Body of pancreas (tissue), 4 donors: ENCODE measurements at places on chromosomes 7 and 10. TPM values are rescaled to one million over a fixed set of nuclear protein-coding genes. Genes with fewer than 3 reads are reported as not detected.
A peak's percentile ranks its signal among the peaks of the same experiment; 100 is the strongest.

GRCh38 chr7:27410812-27411544, 168.4 kb downstream of the EVX1 start:
- no peak for DNase-seq

DNA sequence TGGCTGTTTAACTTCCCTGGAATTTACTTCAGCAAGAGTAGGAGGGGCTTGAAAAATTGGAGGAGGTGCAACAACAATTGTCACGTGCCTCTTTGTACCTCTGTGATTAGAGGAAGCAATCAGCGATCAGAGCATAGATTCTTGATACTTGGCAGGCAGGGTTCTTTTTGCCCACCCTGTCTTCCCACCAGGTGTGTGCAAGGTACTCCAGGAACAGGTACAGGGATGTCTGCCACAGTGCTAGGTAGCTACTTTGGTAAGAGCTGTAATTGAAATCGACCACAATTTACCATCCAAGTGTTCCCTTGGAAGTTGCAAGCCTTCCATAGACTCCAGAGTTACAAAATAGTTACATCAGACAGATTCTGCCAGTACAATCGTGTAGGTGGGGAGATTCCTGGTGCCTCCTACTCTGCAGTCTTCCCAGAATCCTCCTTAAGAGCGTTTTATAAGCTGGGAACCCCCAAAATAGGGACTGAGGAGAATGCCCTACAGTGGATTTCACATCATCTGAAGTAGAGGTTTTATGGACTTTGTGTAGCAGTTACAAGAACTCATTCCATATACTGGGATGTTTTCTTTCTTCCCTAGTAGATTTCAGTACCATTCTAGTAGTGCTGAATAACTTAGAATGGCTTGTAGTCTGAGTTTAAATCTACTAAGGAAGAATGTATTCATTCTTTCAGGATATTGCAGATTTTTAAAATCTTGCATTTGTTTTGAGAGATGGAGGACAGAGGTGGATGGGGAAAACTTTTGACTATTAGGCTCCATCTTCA, 101.9 kb downstream of the EXOC4 start:
- DNase-seq = no peak

The NPM3 gene
- total RNA-seq = 18.1 TPM

The SLC26A5 gene
- total RNA-seq = not detected

GRCh38 chr10:132837905-132838304, 52.0 kb upstream of the NKX6-2 start:
- DNase-seq = no peak

GRCh38 chr10:22605168-22605567, 109.2 kb downstream of the PIP4K2A start:
- no peak for DNase-seq

- DNase-seq = peak; percentile 32
Measured at GRCh38 chr7:142808802-142809583, 38.2 kb downstream of the PRSS2 start.

- DNase-seq = no peak
Measured at GRCh38 chr7:66778201-66778600, 37.7 kb downstream of the RABGEF1 start.

The PTPRZ1 gene
- total RNA-seq = 1.6 TPM

DNA sequence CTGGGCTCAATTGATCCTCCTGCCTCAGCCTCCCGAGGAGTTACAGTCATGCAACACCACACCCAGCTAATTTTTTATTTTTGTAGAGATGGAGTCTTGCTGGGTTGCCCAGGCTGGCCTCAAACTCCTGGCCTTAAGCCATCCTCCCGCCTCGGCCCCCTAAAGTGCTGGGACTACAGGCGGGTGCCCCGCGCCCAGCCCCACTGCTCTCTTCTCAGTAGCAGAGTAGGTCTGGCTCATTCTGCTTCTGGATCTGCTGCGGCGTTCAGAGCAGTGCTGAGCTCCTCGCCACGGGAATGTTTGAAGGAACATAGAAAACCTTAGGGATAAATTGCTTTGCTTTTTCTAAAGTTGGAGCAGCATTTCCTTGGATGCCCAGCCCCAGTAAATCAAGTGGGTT, 27.4 kb downstream of the WIPI2 start:
- DNase-seq = no peak

The ITGA8 gene
- total RNA-seq = 0.66 TPM

DNA sequence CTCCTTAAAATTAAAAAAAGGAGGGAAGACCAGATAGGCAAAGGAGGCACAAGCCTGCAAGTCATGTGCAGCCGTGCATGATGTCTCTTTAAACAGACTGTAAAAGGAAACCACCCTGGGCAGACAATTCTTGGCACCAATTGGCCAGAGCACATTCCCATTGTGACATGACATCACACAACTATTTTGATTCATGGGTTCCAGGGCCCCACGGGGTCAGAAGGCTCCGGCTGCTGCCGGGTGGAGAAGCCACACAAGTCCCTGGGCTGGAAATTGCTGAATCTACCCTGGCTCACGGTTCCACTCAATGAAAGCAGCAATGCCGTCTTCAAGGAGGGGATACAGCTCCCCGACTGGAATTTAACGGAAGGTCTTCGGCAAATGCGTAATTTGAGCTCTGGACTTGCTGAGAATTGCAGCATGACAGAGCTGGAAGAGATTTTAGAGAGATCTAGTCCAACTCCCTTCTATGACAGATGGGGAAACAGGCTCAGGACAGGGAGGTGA, 140.5 kb downstream of the PRKAG2 start:
- peak; percentile 62 for DNase-seq

DNA sequence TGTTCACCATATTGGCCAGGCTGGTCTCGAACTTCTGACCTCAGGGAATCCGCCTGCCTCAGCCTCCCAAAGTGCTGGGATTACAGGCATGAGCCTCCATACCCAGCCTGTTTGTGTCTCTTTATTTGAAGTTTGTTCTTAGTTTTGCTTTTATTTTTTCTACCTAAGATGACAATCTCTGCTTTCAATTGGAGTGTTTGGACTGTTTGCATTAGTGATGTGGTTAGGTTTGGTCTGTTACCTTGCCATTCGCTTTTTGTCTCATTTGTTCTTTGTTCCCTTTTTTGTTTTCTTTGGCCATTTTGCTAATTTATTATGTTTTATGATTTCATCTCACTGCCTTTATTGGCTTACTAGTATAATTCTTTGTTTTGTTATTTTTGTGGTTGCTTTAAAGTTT, 62.6 kb downstream of the ADCY1 start:
- DNase-seq = no peak

The PKD1L1 gene
- total RNA-seq = 4.0 TPM

DNA sequence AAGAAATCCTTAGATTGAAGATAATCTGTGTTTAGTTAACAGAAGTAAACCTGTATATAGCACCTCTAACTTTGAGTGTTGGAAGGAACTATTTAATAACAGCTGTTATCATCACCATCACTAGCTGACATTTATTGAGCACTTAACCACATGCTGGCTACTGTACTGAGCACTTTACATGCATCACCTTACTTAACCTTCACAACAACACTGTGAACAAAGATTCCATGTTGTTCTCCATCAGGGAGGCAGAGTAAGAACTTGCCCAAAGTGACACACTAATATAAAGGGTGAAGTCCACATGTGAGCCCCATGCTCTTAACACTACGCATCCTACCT, 182.2 kb downstream of the ST7 start:
- DNase-seq = no peak

The DRGX gene
- not detected for total RNA-seq

The ANXA8L1 gene
- total RNA-seq = not detected

- no peak for DNase-seq
Measured at GRCh38 chr7:126574276-126575250, 678.2 kb downstream of the GRM8 start.

- DNase-seq = no peak
Measured at GRCh38 chr10:6815346-6815745, 235.3 kb upstream of the PRKCQ start.

GRCh38 chr10:30786131-30786530, 156.6 kb upstream of the LYZL2 start:
- DNase-seq = no peak

GRCh38 chr7:106425017-106425719, 140.4 kb upstream of the NAMPT start:
- peak; percentile 63 for DNase-seq

GRCh38 chr7:25117226-25118047, 7.6 kb downstream of the CYCS start:
- no peak for DNase-seq

DNA sequence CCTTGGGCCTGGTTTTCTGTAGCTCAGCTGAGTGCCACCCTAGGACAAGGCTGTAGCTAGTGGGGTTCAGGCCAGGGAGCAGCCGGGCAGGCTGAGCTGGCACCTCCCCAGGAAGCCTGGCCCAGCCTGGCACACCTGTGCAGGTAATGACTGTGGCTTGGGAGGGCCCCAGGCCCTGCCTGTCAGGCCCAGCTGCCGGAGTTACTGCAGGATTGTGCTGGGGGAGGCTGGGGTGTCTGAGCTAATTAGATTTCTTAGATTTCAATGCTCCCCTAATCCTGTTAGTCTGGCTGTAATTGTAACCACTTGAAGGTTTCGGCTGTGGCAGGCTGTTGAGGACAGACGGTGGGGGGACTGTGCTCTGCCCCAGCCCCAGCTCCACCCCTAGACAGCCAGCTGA, 6.0 kb downstream of the ZMIZ1 start:
- DNase-seq = peak; percentile 86

The GPR15LG gene
- not detected for total RNA-seq

GRCh38 chr10:61592581-61592980, 70.1 kb upstream of the CABCOCO1 start:
- DNase-seq = no peak

DNA sequence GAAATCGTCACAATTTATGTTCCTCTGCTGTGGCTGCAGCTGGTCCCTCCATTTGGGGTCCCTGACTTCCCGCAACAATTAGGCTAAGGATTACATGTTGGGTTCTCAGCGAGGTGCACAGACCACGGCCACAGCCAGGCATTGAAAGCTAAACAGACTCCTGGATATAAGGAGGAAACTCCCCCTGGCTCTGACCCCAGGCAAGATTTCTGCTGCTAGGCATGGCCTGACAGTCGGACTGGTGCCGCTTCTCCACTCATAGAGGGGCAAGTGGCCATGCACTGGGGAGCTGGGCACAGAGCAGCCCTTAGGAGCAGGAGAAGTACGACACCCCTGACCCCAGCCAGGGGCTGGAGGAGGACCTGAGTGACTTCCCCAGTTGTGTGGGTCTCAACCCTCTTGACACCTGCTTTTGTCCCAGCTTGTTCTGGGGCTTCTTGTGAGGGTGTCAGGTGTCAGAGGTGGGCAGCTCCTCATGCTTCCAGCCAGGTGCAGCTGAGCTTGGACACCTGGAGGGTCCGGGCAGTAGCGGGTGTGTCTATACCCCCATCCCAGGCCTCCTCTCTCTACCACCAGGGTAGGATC, 38.3 kb downstream of the TSPAN15 start:
- DNase-seq = peak; percentile 9

DNA sequence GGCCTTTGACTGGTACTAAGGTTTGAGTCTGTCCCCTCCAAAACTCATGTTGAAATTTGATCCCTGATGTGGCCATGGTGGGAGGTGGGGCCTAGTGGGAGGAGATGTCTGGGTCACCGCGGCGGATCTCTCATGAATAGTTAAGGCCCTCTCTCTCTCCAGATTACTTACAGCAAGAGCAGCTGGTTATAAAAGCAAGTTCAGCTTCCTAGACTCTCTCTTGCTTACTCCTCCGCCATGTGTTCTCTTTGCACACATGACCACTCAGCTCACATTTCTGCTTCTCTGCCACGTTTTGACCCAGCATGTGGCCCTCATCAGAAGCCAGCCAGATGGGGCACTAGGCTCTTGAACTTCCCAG, 29.9 kb upstream of the ZMIZ1 start:
- DNase-seq = no peak

GRCh38 chr7:104902183-104902582, 111.8 kb upstream of the KMT2E start:
- DNase-seq = no peak

The COL26A1 gene
- total RNA-seq = 0.78 TPM

- DNase-seq = no peak
Measured at GRCh38 chr7:15234431-15234830, 327.4 kb downstream of the AGMO start.

- DNase-seq = no peak
Measured at GRCh38 chr7:139866047-139866837, 37.2 kb downstream of the TBXAS1 start.

GRCh38 chr7:140653319-140654108, 12.9 kb upstream of the DENND2A start:
- peak; percentile 77 for DNase-seq

The RASA4B gene
- total RNA-seq = 12.5 TPM

GRCh38 chr7:139845443-139845805, 16.4 kb downstream of the TBXAS1 start:
- no peak for DNase-seq

- DNase-seq = no peak
Measured at GRCh38 chr10:4568086-4568485, 257.9 kb upstream of the AKR1E2 start.

DNA sequence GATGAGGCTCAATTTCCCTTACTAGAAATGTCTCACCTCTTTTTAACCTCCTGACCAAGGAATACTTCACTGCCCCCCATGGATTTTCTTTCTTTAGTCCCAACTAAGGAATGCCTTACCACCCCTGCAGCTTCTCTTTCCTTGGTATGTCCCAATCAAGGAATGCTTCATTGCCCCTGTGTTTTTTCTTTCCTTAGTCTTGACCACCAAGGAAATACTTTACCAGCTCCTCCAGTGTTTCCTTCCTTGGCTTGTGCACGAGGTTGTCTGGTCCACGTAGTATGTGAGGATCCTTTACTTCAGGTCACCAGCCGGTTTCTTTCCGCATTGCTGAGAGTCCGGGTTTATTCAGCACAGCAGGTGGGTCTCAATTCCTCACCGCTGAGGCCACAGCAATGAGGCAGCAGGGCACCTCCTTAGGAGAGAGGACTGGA, 59.3 kb downstream of the CYP2C9 start:
- no peak for DNase-seq

DNA sequence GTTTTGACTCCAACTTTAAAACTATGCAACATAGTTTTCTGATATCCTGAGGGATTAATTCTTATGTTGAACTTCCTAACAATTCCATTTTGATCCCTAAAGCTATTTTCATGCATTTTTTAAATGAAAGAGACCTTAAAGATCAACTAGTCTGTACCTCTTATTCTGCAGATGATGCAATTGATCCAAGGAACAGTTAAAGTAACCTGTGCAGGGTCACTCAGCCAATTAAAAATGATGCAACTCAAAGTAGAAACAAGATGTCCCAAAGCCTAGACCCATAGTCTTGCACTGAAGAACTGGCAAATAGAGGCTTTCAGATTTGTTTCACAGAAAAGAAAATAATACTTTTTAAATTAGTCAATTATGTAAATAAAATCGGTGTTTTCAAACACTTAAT, 86.3 kb downstream of the IMMP2L start:
- DNase-seq = no peak

The EFCAB10 gene
- not detected for total RNA-seq

DNA sequence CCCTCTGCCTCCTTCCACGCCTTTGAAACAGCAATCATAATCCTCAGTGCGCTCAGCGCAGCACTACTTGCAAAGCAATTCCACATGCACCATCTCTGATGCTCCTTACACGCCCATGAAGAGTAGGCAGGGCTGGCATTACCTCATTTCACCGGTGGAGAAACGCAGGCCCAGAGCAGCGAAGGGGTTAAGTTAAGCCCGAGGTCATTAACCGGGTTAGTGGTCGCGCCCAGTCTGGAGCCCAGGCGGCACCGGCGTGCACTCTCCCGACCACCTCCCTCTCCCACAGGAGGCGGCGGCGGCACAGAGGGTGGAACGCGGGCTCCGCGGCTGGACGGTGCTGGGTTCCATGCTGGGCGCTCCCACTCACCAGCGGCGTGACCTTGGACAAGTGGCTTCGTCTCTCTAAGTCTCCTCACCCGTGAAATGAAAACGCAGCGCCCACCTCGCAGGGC, 515 bp downstream of the FASTK start:
- no peak for DNase-seq

The DGKI gene
- total RNA-seq = not detected

The LRRC4 gene
- total RNA-seq = 0.33 TPM
